ENCODE measurements at places on chromosomes 5 and 9. TPM values are rescaled to one million over a fixed set of nuclear protein-coding genes. Genes with fewer than 3 reads are reported as not detected.

Gene PCDHA10
- 0.06 TPM for total RNA-seq

Gene LPCAT1
- total RNA-seq: 105 TPM

Gene PTPN3
- total RNA-seq: 53.0 TPM

Gene ENTPD2
- total RNA-seq: not detected
